ENCODE measurements at places on chromosomes 11 and 22.

DNA sequence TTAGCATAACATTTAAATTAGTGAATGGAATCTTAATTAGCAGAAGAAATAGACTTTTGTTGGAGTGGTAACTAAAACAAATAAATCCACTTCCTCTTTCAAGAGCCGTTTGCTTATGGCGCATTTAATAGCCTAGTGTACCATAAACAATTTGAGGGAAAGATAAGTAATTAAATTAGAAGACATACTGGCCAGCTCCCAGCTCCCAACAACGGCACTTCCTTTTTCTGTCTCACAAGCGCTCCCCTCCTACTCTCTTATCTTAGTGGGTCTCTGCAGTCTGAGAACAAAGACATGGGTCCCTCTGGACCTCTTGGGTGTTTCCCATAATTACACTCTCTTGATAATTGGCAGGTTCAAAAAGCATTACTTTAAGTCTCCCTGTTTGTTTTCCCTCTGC is 146.0 kb downstream of the OPCML start:
- DNase-seq: no peak

- DNase-seq: peak; percentile 30
Measured at GRCh38 chr22:27918341-27919221, 475 bp downstream of the PITPNB start.

GRCh38 chr22:36383110-36383581 is 4.6 kb downstream of the MYH9 start:
- no peak for DNase-seq

DNA sequence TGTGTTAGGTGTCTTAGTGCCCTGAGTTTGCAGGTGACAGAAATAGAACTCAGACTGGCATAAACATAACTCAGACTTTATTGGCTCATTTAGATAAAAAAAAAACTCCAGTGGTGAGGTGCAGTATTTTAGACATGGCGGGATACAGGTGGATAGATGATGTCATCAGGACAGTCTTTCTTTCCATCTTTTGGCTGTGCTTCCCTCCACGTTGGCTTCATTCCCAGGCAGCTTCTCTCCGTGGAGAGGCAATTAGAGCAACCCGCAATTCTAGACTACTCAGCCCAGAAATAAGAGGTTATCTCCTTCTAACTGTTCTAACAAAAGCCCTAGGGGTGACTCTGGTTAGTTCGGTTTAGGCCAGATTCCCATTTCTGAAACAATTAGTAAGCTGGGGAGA is 40.5 kb downstream of the NCAM1 start:
- DNase-seq: no peak

GRCh38 chr11:65102142-65103095 is 6.4 kb downstream of the VPS51 start:
- no peak for DNase-seq
